ENCODE measurements at places on chromosomes 11 and 22.

DNA sequence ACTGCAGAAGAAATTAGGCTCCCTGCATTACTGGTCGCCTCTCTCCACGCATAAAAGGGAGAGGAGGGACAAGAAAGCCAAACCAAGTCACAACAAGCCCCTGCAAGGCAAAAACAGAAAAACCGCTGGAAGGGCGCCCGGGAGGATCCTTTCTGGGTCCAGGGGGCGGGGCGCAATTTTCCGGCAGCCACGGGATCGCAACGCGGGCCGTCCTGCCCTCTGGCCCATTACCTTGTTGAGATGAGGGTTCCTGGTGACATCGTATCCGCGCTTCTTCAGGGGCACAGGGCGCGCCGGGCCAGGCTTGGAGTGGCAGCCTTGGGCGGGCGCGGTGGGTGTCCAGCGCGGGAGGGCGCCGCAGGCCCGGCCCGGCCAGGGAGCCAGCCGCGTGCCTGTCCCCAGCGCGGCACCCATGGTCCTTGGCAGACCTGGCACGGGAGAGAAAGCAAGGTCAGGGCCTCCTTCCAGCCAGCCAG is 847 bp downstream of the ME3 start:
- peak; percentile 31 for DNase-seq

DNA sequence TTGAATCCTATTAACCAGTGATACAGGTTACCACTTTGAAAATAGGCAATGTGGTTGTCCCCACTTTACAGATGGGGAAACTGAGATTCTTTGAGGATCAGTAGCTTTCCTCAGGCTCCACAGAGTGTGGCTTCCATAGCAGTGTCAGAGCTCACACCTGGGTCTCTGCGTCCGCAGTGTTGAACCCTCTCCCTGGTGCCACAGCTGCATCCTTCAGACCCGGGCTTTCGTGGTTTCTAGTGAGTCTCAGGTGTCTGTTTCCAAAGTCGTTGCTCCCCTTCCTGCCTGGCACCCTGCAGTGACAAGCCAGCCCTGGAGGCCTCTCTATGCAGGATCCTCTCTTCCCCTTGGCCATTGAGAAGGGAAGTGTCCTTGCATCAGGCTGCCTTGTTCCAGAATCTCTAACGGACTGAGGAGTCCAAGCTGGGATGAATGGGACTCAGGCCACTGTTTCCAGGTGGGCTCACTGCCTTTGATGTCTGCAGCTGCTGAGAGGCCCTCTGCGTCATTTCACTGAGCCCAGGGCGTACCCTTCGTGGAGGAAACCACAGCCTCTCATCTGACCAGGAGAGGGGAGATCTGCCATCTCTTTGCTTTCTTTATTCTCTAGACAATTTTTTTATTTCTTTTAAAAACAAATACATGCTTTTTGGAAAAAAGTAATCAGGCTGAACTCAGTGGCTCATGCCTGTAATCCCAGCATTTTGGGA is 48.4 kb upstream of the MICAL2 start:
- DNase-seq, result no peak

DNA sequence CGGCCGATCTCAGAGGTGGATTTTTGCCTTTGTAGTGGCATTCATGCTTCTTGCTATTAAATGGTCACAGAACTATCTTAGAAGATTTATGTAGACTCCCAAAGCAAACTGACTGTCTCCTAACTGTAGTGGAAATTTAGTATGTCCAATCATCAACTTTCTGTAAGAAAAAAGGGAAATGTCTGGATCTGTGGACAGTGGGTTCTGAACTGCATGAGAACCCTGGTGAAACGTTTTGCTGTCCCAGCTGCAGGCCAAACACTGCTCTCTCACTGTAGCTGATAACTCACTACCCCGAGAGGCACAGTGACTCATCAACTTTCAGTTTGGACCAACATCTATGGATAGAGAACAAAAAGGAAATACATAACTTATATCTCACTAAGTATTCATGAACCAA is 387.1 kb downstream of the SOX6 start:
- peak; percentile 4 for DNase-seq

DNA sequence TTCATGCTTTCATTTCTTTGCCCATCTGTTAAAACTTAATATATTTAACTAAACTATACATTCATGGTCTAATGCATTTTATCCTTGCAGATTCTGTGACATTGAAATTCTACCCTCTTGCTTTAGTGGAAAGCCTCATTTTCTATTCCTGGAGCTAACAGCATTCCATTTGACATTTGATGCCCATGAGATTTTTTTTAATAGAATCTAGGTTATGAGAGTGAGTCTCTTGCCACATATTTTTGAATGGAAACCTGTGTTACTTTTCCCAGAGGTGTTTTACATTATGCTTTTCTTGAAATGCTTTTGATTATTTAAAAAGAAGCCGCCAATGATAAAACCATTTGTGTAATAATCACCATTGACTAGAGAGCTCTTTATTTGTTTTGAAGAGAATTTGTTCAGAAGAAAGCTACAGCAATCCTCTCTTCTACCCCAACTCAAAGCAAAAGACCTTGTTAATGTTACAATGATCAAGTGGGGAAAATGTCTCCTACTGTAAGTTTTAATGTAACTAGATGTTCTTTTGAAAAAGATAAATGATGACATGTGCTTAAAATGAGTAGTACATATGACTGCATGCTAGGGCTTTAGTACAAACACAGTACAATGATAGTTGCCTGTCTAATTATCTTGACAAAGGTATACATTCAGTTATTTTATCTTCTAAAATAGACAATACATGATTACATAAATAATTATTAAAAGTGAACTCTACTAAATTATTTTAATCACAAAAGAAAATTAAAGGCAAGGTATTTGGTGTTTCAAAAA is 67.3 kb downstream of the GAS2 start:
- no peak for DNase-seq

Data from NCI-H82 (cell line).